Cerebellum (tissue), 4 donors: ENCODE measurements at places on chromosomes 16 and 17.
A peak's percentile ranks its signal among the peaks of the same experiment; 100 is the strongest.

- no peak for DNase-seq
These were observed 669.3 kb downstream of the WWOX start for GRCh38 chr16:78768718-78769117.

- DNase-seq: no peak
These were observed 33.6 kb downstream of the TBC1D3B start for GRCh38 chr17:36142806-36143205.

GRCh38 chr16:76265434-76266045 lies 11.7 kb upstream of the CNTNAP4 start:
- DNase-seq: no peak

- no peak for DNase-seq
These were observed 31.3 kb upstream of the KRT17 start for GRCh38 chr17:41655611-41656111.

DNA sequence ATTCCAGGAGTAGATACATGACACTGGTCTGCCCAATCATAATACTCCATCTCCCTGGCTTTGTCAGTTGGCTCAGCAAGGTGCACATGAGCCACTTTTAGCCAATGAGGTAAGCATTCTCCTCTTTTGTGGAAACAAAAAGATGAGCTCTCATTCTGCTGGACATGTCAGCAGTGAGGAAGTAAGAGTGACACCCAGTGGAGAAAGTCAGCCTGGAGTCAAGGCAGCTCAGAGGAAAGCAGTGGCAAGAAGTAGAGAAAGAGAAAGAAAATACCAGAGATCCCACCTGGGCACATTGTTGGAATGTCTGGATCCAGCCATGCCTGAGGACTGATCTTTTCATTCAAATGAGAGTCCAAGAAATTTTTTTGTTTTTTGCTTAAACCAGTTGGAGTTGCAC lies 496.9 kb upstream of the C16orf82 start:
- DNase-seq: peak; percentile 14

GRCh38 chr16:79509211-79509631 lies 91.3 kb downstream of the MAF start:
- DNase-seq: peak; percentile 94

DNA sequence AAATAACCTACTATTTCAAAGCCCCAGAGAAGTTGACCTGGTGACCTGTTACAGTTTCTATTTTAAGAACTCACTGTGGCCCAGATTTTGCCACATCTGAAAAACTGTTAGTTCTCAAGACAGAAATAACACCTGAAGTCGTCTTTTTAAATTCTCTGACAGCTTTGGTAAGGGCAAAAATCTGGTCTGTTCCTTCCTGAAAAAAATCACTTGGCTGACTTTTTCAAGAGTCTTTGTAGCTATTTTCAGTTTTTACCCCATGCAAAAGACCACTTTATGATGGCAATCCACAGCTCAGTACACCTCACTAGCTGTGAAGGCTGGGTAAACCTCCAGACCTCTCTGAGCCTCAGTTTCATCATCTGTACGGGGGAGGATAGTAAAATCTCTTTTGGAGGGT lies 60.7 kb upstream of the SREBF1 start:
- no peak for DNase-seq

DNA sequence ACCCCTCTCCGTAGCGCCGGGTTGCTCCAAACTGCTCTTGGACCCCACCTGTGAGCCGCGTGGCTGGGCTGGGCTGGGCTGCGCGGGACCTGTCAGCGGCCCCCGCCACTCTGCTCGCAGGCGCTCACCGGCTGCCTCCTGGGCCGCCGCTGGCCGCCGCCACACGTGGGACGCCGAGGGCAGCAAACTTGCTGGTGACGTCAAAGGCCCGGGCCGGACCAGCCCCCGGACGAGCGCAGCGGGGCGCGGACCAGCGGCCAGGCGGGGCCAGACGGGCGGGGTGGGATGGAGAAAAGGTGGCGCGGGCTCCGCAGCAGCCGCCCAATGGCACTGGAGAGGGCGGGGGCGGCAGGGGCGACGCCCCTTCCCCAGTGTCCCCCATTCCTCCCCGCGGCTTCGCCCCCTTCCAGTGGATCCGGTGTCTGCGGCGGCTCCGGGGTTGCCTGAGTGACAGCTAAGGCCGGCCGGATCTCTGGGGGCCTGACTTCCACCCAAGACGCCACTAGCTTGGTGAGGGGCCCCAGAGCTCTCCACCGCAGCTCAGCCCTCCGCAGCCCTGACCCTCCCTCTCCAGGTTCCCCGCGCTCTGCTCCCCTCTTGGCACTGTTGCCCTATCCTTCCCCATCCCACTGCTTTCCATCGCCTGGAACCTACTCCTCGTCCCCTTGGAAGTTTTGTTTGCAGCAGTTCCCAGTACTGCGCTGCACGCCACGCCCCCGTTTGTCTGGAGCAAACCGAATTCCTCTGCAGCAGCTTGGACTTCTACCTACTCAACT lies at the start of gene HS3ST3A1:
TSS of gene HS3ST3A1 (minus strand) at position 154 of the 776 bp plus-strand sequence. CDS start 800 bp downstream, outside the sequence.
- no peak for DNase-seq

DNA sequence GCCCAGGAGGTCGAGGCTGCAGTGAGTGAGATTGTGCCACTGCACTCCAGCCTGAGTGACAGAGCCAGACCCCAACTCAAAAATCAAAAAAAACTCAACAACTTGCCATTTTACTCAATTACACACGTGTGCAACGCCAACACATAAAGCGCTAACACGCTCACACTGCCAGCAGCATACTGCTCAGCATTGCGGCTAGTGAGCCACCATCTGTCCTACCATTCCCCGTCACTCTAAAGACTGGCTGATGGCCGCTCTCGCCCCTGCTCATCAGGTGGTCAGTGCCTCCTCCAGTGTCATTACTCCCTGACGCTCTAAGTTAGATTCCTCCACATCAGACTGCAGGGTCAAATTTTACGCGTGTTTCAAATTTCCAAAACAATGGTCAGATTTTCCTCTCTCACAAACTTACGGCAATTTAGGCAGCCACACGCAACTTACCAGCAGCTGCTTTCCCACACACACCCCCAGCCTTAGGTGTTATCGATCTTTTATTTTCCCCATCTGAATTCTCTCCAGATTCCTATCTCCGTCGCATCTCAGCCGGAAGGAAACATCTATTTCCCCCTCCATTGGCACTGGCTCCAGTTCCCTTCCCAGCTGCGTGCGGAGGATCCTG lies 240.8 kb downstream of the C16orf95 start:
- DNase-seq: peak; percentile 30

GRCh38 chr17:83008186-83008510 lies 71.3 kb upstream of the METRNL start:
- no peak for DNase-seq

- no peak for DNase-seq
These were observed 449.3 kb downstream of the KCNJ2 start for GRCh38 chr17:70618641-70619040.

GRCh38 chr16:88287219-88287618 lies 95.5 kb upstream of the ZNF469 start:
- no peak for DNase-seq

GRCh38 chr17:54237911-54238515 lies 415.3 kb downstream of the KIF2B start:
- peak; percentile 4 for DNase-seq

DNA sequence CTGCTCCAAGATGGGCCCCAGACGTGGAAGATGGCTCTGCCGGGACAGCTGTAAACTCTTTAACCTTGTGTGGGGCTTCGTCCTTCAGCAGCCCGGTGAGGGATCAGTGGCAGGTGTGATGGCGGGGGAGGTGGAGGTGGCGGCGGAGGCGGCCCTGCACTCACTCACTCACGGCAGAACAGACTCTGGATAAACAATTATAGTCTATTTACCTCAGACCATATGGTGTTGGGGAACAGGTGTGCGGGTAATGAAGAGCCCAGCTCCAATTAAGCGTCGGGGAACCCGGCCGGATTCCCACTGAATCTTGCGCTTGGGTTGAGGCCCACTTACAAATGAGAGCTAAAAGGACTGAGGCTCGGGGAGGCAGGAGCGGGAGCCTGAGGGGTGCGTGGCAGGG lies 104.3 kb upstream of the SDK2 start:
- peak; percentile 36 for DNase-seq

GRCh38 chr17:77831474-77832179 lies 126.9 kb upstream of the TNRC6C start:
- no peak for DNase-seq

DNA sequence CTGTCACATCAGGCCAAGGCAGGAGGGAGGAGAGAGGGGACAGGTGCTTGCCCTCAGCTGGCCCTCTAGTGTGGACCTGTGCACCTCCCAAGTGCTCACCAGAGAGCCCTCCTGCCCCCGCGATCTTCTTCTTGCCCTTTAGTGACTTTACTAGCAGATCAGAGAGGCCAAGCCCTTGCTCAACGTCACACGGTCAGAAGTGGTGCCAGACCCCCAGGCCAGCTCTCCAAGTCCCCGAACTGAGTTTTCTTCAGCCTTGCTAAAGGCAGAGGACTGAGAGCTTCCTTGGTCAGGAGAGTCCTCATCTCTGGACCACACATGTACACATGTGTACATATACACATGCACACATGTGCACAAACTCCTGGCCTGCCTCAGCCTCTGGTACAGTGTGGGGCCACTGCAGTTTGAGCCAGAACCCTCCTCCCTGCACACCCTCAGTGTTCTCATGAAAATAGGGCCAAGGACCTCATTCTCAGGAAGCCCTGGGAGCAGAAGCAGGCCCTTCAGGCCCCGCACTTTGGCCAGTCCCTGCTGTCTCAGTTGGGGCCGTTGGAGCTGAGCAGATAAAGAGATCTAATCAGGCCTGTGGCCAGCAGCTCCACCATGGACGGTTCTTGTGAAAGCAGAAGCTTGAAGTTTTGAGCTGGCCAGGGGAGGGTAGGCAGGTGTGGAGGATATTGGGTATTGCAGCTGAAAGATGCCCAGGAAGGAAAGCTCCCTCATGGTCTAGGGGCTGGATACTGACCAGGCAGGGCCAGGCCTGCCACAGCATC lies 7.4 kb upstream of the EPX start:
- DNase-seq: no peak

- no peak for DNase-seq
These were observed 39.0 kb upstream of the AKAP1 start for GRCh38 chr17:57045868-57046704.

DNA sequence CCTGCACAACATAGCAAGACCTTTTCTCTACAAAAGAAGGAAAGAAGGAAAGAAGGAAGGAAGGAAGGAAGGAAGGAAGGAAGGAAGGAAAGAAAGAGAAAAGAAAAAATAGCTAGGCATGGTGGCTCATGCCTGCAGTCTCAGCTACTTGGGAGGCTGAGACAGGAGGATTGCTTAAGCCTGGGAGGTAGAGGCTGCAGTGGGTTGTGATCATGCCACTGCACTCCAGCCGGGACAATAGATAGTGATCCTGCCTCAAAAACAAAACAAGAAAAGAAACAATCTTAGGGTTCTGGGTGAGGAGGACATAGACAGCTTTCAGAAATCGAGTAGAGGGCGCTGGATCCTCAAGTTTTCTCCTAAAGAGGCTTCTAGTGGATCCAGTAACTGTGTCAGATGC lies 59.7 kb upstream of the CLEC3A start:
- no peak for DNase-seq

GRCh38 chr16:77928096-77928495 lies 94.3 kb upstream of the CLEC3A start:
- DNase-seq: no peak

DNA sequence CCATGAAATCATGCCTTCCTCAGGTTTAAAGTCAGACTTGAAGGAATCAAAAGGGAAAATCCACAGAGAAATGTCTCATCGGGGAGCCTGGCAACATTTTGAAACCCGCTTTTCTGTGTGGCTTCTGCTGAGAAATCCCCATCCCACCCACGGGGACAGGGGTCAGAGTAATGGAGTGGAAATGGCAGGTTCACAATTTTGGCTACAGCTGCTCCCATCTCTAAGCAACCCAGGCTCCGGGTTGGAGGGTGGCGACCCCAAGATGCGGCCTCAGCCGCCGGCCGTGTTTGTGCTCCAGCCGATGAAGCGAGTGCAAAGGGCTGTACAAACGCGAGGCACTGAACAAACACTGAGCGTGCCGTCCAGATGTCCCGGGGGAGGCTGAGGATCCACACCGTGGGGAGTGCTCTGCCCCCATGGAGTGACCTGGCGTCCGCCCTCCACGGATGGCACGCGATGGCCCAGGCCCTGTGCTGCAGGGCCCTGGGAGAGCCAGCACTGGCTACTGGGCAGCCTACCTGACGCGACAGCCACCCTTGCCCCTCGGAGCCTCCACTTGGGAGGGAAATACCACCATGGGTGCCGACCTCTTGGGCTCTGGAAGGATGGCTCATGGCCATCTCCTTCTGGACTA lies 22.2 kb downstream of the SLC43A2 start:
- DNase-seq: no peak

- DNase-seq: no peak
These were observed at the start of gene KREMEN2 for GRCh38 chr16:2963723-2964474. KREMEN2 (plus strand) TSS chr16:2964275; CDS start chr16:2964521, 246 bp downstream.

DNA sequence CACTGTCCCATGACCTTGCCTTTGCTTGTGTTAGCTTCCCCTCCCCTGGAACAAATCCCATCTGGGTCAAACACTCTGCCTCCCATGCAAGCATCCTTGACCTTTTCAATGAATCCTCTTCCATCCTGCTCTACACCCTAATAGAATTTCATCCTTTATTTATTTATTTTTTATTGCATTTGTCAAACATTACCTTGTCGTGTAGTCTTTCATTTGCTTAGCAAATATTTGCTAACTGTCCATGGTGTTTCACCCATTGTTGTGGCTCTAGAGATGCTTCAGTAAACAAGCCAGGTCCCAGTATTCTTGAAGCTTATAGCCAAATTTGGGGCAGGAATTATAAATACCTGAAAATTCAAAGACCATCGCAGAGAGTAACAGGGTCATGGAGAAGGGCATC lies 51.0 kb upstream of the MRTFB start:
- no peak for DNase-seq

- no peak for DNase-seq
These were observed 9.4 kb downstream of the CNGB1 start for GRCh38 chr16:57961538-57961937.

- DNase-seq: no peak
These were observed 6.0 kb upstream of the NDRG4 start for GRCh38 chr16:58493756-58494431.

DNA sequence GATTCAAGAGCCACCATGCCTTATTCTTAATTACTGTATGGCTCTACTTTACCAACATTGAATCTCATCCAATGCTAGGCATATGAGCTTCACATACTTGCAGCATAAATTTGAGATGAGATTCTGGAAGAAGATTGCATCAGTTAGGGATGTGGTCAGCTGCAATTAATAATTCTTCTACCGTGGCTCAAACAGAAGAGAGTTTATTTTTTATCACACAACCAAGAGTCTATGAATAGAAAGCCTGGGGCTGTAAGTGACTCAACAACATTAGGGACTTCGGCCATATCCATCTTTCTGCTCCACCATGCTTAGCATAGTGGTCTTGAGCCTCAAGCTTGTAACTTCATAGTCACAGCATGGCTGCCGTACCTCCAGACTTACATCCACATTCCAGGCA lies 179.4 kb upstream of the IRX6 start:
- no peak for DNase-seq
